ENCODE measurements at places on chromosomes 6 and 20.

- no peak for ATAC-seq
Measured at GRCh38 chr20:58712151-58712791, 19.7 kb downstream of the NPEPL1 start.

- no peak for ATAC-seq
Measured at GRCh38 chr20:40587038-40587437, 102.0 kb downstream of the MAFB start.

DNA sequence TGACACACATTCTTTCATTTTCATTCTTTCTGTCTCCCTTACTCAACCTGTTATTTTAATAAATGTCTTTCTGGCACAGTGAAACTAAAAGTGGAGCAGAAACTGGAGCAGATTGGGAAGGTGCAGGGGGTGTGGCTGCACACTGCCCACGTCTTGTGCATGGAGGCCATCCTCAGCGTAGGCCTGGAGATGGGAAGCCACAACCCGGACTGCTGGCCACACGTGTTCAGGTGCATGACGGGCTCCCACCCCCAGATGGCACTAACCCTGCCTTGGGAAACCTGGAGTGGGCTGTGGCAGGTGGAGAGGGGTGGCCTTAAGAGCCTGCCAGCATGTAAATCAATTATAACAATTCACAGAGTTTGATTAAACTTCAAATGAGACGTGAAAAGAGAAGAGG is 71.4 kb upstream of the PBOV1 start:
- no peak for ATAC-seq

DNA sequence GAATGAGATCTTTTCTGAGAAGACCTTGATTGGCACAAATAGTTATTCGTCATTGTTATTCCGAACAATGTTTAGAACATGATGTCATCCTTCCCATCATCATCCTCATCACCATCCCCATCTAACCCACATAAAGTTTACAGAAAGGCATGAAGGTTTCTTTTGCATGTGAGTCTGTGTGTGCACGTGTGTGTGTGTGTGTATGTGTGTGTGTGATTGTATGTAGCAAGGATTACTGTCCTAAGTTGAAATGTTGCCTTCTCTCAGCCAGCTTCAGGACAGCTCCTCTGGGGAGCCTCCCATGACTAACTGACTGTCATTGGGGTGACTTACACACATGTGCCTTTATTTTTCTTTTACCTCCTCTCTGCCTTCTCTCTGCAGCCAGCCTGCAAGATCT is 113.5 kb downstream of the SLC22A3 start:
- ATAC-seq, result no peak

GRCh38 chr20:15814360-15814759 is 758.9 kb downstream of the KIF16B start:
- peak; percentile 38 for ATAC-seq

- no peak for ATAC-seq
Measured at GRCh38 chr6:10221178-10221577, 193.7 kb downstream of the TFAP2A start.

DNA sequence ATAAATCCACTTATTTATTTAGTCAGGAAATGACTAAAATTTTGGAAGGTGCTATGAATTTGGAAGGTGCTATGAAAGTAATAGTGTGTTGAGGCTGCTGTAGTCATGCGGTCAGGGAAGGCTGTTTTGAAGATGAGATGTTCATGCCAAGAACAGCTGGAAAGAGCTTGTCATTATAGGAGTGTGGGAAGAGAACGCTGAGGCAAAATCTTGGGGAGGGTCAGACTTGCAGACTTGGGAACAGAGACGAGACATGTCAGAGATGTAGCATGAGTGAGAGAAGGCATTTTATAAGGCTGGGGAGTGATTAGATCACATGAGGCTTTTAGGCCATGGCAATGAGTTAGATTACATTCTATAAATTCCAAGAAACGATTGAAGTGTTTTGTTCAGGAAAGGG is 124.0 kb upstream of the B3GAT2 start:
- no peak for ATAC-seq

- ATAC-seq, result no peak
Measured at GRCh38 chr6:3450888-3451287, 6.0 kb downstream of the SLC22A23 start.

DNA sequence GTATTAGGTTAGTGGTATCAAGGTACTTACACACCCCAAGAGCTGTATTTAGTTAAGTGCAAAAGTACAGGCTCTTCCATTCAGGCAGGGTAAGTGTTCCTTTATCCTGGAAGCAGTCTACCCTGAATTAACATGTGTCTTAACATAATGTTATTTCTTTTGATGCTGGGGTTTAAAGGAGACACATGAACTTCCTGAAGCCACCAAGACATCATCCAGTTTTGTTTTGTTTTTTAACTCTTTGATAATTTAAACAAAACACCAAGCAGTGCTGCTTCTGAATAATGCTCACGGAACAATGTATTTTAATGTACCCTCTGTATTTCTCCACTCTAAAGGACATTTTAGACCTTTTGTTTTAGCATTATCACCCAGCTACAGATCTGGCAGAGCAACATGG is 50.5 kb upstream of the PLCB4 start:
- no peak for ATAC-seq

DNA sequence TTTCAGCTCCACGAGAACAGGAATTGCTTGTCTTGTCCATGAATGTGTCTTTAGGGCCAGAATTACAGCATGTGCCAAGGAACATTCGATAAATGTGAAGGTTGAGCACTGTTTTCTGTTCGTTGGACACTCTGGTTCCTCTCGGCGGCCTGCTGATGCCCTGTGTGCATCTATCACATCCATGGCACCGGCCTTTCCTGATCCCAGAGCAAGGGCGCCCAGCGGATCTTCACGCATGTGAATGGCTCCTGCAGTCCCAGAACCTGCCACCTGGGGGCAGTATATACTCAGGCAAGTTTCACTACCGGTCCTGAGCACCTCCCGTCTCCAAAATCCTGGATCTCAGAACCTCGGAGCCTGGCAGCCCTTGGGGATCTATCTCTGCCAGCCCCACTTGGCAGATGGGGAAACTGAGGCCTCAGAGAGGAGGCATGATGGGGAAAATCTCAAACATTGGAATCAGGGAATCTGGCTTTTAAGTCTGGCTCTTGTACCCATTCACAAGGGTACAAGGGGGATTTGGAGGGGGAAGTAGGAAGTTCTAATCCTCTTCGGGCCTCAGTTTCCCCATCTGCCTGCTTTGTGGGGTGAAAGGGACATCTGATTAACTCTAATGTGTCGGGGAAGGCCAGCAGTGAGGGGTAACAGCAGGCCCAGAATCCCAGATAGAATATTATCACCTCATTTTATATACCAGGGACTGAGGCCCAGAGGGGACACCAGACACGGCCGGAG is 4.3 kb upstream of the CEBPB start:
- ATAC-seq, result peak; percentile 84

GRCh38 chr6:137927777-137928218 is 60.7 kb downstream of the TNFAIP3 start:
- no peak for ATAC-seq

- ATAC-seq, result peak; percentile 78
Measured at GRCh38 chr6:138800377-138801150, 4.7 kb downstream of the ECT2L start.
